ENCODE measurements at places on chromosomes 7 and 10.

GRCh38 chr10:6958711-6959110 is 378.6 kb upstream of the PRKCQ start:
- no peak for DNase-seq

GRCh38 chr10:78952030-78952429 is 116.7 kb upstream of the ZMIZ1 start:
- DNase-seq, result no peak

GRCh38 chr10:112390125-112390703 is 16.3 kb downstream of the ACSL5 start:
- DNase-seq, result no peak

DNA sequence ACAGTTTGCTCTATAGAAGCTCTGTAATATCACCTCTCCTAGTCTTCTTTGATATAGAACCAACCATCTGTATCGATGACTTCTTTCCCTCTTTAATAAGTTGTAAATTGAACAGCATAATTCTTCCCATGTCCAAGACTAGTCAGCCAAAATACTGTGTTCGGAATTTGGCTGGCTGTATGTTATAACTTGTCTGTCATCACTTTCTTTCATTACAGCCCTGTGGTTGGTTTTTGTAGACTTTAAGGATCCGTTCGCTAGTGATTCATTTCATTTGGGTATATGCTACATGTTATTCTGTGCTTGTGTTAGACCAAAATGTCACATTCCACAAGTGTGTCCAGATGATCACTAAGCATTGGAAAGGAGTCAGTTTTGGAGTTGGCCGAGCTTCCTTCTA is 155.4 kb upstream of the ITGB1 start:
- no peak for DNase-seq

DNA sequence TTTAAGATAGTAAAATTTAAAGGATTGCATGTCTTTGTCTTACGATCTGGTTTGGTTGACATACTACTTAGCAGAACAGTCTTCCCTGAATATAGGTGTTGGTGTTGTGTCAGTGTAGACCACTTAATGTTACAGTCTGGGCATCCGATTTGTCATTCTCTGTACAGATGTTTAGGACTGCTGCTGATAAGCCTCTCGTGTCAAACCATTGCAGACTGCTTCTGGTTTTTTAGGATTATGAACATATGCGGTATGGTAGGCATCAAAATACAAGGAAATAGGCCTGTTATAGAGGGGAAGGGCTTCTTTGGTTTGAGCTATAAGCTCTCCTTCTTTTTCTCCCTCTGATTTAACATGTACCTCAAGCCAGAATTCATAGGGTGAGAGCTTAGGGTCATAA is 7.4 kb downstream of the CYP3A43 start:
- DNase-seq, result no peak
